ENCODE measurements at places on chromosomes 4 and X. TPM values are rescaled to one million over a fixed set of nuclear protein-coding genes. Genes with fewer than 3 reads are reported as not detected.

ADRA2C gene
- 3.0 TPM for polyA plus RNA-seq

SH3D19 gene
- polyA plus RNA-seq: 0.46 TPM

FABP2 gene
- not detected for polyA plus RNA-seq

PCDH7 gene
- polyA plus RNA-seq: 12.6 TPM

GSX2 gene
- polyA plus RNA-seq: 0.87 TPM

HTATSF1 gene
- 137 TPM for polyA plus RNA-seq

ATOH1 gene
- not detected for polyA plus RNA-seq

GPRIN3 gene
- 7.0 TPM for polyA plus RNA-seq

PDGFC gene
- 6.7 TPM for polyA plus RNA-seq

ADGRG4 gene
- polyA plus RNA-seq: not detected

SPANXC gene
- polyA plus RNA-seq: not detected

SNCA gene
- 66.1 TPM for polyA plus RNA-seq

SOWAHB gene
- not detected for polyA plus RNA-seq

HS6ST2 gene
- polyA plus RNA-seq: 43.0 TPM
